ENCODE measurements at places on chromosomes 16 and 17.
A peak's percentile ranks its signal among the peaks of the same experiment; 100 is the strongest.

- DNase-seq, result no peak
These were observed 40.4 kb downstream of the LAT start for GRCh38 chr16:29025218-29025617.

DNA sequence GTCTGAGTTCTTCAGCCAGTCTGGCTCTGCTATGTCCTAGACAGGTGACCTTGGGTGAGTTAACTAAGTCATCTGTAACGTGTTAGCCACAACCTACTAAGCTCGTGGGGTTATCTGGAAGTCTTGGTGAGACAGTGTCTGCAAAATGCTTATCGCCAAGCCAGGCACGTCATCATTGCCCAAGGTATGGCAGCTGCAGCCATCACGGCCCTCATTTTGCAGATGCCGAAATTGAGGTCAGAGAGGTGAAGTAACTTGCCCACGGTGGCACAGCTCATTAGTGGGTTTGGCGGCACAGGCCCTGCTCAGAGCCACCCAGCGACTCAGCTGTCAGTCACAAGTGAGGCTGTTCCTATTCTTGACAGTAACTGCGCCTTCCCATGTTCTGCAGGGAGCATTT is 79.8 kb downstream of the CMIP start:
- no peak for DNase-seq

DNA sequence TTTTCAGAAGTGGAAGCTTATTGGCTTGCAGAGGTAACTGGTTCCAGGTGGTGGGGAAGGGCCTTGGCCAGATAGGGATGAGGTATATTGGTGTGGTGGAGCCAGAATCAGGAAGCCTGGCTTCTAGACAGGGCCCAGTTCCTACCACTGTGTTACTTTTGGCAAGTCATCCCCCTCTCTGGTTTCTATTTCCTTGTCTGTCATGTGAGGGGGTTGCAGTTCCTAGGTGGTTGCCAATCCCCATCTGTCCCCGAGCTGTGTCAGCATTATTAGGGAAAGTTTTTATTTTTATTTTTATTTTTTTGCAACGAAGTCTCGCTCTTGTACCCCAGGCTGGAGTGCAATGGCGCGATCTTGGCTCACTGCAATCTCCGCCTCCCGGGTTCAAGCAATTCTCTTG is 3.0 kb downstream of the SMCR8 start:
- no peak for DNase-seq

DNA sequence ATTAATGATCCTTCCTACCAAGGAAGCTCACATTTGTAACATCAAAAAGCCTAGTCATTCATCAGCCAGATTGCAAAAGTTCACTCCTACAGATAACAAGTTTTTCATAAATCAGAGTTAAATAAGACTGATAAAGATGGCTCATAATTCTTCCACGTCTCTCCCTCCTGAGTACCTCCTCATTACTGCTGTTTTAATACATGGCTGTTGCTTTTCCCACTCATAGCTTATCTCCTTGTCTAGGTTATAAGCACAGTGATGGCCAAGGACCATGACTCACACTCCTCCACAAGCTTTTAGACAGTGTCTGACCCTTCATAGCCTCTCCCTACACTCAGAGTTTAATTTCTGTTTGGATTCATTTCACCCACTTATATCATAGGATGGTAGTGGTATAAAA is 100.9 kb upstream of the MON1B start:
- DNase-seq, result no peak

- DNase-seq, result no peak
These were observed 12.7 kb downstream of the NUP85 start for GRCh38 chr17:75218131-75218530.

DNA sequence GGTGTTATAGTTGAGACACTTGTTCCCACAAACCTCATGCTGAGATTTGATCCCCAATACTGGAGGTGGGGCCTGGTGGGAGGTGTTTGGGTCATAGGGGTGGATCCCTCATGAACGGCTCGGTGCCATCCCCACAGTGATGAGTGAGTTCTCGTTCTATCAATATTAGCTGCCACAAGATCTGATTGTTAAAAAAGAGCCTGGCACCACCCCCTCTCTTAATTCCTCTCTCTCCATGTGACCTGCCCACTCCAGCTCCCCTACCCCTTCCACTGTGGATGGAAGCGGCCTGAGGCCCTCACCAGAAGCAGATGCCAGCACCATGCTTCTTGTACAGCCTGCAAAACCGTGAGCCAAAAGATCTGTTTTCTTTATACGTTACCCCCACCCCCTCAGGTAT is 31.2 kb downstream of the TRIM16 start:
- DNase-seq, result no peak

- DNase-seq, result no peak
These were observed 106.3 kb downstream of the RPTOR start for GRCh38 chr17:80650751-80651518.

DNA sequence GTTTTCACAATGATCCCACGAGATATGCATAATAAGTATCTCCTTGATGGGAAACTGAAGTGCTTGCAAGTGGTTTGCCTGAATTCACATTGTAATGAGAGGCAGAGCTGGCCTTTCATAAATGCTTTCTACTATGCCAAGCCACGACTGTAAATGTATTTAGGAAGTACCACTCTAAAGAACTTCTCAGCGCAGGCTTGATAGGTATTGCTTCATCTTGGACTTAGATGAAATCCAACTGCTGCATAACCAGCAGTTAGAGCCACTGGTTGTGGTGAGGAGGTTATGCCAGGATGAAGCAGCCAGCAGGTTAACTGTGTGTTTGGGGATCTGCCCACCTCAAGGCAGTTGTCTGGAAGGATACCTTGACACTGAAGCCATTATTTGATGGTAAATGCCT is 26.8 kb downstream of the MARCHF10 start:
- no peak for DNase-seq

DNA sequence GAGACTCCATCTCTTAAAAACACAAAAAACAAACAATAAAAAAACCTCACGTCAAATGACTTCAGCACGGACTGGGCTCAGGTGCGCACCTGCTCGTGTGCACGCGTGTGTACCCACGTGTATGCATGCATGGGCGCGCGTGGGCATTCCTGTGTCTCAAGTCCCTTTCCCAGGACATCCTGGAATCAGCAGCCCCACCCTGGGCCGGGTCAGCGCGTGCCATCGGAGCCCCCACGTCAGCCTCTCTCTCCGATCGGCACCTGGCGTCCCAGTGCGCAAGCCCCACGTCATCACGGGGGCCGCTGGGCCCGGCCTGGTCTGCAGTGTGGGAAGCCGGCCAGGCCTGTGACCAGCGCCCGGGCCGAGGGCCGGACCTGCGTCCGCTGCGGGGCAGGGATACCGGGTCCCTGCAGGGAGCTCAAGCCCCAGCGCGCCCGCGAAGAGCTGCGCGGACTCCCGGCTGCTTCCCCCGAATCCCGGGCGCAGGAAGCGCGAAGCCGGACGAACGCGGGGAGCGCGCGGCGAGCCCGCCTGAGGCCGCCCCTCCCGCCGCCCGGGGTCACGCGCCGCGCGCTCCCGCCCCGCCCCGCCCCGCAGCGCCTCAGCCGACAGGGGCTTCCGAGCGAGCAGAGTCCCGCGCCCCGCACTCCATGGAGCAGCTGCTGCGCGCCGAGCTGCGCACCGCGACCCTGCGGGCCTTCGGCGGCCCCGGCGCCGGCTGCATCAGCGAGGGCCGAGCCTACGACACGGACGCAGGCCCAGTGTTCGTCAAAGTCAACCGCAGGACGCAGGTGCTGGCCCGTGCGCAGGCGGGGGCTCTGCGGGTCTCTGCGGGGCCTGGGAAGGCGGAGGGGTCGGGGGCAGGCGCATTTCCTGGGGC is at the start of gene FN3K:
Gene FN3K (plus strand): TSS at position 629 of the 880 bp plus-strand sequence. CDS start 22 bp downstream, at position 651.
- DNase-seq, result no peak

DNA sequence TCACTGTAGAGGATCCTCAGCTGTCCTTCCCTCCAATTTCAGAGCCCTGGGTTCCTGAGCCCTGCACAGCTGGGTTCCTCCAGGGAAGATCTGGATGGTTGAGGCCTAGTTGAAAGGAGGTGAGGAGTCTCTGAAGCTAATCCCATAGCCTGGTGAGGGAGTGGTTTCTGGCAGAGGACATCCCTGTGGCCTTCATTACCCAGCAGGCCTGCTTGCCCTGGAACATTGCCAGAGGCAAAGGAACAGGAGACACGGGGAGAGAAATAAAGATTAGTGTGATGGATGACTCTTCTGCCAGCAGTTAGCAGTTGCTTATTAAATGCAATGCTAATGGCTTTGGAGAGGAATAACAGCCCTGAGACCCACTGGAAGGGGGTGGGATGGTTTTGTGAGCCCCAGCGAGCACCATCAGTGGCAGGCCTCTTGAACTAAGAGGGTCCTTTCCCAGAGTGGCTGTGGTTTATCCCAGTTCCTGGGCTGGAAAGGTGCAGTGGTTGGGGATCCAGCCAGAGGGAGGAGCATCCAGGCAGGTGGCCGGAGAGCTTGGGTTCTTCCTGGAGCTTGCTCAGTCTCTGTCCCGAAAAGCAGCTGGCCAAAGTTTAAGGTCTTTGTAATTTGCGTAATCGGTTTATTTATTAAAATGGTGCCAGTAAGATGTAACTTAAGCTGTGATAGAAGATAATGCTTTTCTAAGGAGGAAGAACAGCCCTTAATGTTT is 209.7 kb downstream of the CCDC182 start:
- DNase-seq, result no peak

DNA sequence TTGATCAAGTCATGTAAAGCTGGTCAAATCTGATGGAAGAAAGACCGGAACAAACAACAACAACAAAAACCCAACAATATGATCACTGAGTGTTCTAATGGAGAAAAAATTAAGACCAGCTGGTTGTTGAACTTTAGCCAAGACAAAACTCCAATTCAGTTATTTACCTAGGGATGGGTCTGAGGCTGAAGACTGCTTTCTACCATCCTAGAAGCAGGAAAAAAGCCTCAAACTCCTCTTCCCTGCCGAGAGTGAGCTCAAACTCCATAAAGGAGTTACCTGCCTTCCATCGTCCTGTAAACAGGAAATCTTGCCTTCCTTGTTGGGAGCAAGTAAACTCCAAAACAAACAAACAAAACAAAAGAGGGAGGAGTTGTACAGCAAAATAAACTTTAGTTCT is 23.1 kb upstream of the TMEM98 start:
- no peak for DNase-seq

GRCh38 chr17:66724581-66725341 is 110.2 kb upstream of the CACNG5 start:
- no peak for DNase-seq

DNA sequence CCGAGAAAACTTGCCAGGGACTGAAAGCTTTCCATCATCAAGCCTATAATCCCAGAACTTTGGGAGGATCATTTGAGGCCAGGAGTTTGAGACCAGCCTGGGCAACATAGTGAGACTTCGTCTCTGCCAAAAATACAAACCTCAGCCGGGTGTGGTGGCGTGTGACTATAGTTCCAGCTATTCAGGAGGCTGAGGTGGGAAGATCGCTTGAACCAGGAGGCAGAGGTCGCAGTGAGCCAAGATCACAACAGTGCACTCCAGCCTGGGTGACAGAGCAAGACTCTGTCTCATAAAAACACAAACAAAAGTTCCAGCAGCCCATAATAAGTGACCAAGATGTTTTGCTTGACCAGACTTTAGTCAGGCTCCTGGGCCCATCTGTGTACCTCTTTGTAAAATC is 1.9 kb downstream of the MEAK7 start:
- no peak for DNase-seq

GRCh38 chr16:30615358-30616091 is 5.3 kb upstream of the ZNF689 start:
- DNase-seq, result peak; percentile 22

GRCh38 chr16:66740010-66740409 is 11.4 kb downstream of the DYNC1LI2 start:
- DNase-seq, result no peak

DNA sequence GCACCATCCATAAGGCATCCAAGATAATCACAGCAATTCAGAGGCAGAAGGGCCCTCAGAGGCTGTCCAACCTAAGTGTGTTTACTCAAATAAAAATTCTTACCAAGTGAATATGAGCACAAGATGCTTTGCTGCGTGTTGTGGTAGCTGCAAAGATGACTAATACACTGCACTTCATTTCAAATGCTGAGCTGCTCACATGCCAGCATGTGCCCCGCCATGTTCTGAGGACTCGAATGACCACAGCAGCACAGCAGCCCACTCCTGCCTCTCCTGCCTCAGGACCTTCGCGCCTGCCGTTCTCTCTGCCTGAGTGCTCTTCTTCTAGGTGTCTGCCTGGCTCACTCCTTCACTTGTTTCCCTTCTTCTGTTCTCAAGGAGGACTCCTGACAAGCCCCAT is 19.0 kb downstream of the PIK3R5 start:
- no peak for DNase-seq

DNA sequence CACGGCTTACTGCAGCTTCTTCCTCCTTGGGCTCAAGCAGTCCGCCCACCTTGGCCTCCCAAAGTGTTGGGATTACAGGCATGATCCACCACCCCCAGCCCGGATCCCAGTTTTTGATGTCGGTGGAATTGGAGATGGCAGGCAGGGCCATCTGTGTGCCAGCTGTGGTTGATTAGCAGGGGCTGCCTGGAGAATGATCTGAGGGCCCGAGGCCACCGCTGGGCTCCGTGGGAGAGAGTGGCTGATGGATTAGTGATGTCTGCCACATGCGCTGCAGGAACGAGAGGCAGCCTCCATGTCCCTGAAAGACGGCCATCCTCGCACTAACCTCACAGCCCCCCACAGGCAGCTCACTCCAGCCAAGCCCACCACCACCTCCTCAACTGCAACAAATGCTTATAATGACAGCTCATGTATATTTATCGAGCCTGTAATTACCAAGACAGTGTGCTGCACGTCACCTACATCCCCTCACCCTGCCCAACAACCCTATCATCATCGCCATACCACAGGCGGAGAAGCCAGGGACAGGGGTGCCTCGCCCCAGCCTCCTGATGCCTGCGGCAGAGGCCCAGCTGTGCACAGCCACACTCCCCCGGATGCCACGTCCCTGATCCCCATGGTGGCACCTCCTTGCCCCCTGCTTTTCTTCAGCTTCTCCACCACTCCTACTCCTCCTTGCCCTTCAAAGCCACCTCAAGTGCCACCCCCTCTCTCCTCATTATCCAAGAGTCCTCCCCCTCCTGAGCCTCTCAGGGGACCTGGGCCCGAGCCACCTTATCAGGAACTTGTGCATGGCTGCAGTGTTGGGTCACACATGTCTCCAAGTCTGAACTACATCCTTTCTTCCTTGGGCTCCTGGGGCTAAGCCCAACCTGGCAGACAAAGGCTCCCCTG is 33.2 kb downstream of the ACTG1 start:
- DNase-seq, result no peak

DNA sequence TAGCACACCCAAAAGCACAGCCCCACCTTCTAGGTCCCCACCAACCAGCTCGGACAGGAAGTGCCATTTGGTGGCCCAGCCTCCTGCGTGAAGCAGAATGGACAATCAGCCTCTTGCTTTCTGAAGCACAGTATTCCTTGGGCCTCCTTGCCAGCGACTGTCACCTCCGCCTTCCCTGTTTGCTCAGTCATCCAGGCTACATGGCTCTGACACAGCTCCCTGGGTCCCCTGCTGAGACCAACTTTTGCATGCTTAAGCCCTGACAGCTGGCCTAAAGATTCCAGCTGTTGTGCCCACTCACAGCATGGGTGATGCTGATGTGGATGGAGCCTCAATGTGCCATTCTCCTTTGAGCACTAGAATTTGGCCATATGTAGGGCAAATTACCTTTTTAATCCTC is 4.5 kb upstream of the CACNG5 start:
- DNase-seq, result no peak

- no peak for DNase-seq
These were observed 17.0 kb upstream of the BRCA1 start for GRCh38 chr17:43142153-43142552.

- no peak for DNase-seq
These were observed 25.6 kb upstream of the TAC4 start for GRCh38 chr17:49873466-49873865.

All from activated naive CD4-positive, alpha-beta T cell (primary cell).